ENCODE measurements at places on chromosomes 16 and 17.

GRCh38 chr16:159136-159849, 6.5 kb upstream of the HBM start:
- DNase-seq = no peak

DNA sequence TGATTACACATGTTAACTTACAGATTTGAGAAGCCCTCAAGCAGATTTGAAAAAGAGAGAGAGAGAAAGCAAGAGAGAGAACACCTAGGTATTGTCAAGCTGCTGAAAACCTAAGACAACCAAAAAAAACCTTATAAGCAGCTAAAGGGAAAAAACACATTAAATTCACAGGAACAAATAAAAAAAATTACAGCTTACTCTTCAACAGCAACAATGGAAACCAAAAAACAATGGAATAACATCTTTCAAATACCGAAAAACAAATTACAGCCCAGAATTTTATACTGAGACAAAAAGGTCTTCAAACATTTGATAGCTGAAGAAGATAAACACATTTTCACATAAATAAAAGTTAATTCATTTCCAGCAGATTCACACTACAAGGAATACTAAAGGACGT, 8.4 kb upstream of the CFAP20 start:
- DNase-seq = no peak

DNA sequence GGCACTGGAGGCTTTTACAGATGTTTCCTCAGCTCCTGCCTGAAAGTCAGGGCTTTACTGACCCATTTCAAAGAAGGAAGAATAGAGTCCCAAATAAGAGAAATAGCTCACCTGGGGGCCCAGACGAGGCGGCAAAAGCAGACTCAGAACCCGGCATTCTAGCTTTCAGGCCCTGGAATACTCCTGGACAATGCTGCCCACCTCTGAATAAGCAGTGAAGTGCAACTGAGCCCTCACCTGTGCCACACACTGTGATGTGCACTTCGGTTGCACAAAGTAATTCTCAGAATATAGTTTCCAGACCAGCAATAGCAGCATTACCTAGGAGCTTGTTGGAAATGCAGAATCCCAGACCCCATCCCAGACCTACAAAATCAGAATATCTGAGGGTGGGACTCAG, 54.6 kb downstream of the ZNF423 start:
- no peak for DNase-seq

- DNase-seq = no peak
Measured at GRCh38 chr17:6924208-6924607, 71.6 kb upstream of the ALOX12 start.

GRCh38 chr16:57807968-57808528, 5.8 kb upstream of the KIFC3 start:
- no peak for DNase-seq

DNA sequence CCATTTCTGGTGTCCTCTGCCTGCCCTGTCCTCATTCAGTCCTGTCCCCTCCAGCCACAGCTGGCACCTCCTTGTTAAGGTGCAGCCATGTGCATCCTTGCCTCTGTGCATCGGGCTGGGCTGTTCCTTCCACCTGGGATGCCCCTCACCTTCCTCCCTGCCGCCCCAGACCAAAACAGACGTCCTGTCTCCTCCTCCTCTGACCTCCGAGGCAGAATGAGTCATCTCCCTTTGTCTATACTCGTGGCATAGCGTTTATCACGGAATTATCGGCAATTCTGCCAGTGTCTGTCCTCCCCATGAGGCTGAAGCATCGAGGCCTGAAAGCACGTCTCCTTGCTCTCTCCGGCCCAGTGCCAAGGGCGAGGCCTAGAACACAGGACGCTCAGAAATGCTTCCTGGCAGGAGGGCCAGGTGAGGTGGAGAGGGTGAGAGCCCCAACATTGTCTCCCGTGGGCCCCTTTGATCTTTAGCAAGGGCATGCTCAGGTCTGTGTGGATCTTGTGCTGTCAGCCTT, 4.6 kb downstream of the RAI1 start:
- DNase-seq = no peak

DNA sequence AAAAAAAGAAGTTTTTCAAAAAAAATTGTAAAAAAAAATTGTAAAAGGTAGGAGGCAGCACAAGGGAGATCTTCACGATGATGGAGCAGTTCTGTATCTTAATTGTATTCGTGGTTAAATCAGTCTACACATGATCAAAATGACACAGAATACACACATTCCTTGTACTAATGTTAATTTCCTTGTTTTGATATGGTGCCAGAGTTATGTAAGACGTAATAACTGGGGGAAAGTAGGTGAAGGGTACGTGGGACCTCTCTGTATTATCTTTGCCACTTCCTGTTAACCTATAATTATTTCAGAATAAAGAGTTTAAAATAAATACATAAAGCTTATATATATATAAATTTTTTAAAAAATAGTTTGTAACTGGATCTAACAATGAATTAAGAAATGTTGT, 36.8 kb downstream of the HELZ start:
- DNase-seq = no peak
